Mammary epithelial cell (primary cell): ENCODE measurements at places on chromosomes 13 and 19. TPM values are rescaled to one million over a fixed set of nuclear protein-coding genes. Genes with fewer than 3 reads are reported as not detected.

The CHMP2A gene
- 161 TPM for polyA plus RNA-seq

The ZNF296 gene
- 0.22 TPM for polyA plus RNA-seq

The ZNF568 gene
- 1.9 TPM for polyA plus RNA-seq

The PCDH17 gene
- polyA plus RNA-seq, result not detected

The PSG3 gene
- not detected for polyA plus RNA-seq

The ZNF541 gene
- not detected for polyA plus RNA-seq

- DNase-seq, result peak; percentile 61
Measured at GRCh38 chr19:13396250-13397080, 109.8 kb downstream of the CACNA1A start.

DNA sequence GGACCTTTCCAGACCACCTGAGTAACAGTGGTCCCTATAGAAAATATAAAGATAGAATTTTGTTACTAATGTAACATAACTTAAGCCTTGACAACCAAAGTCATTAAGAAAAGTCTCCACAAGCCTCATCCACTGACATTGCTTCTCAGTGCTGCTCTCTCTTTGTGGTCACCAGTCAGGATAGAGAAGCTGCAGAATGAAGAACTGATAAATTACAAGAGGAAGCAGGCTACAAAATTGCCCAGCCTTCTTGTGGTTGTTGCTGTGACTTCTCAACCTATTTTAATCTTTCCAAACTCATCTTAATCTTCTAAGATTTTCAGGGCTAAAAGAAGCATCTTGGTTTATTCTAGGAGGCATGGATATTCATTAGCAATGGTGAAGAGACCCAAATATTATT lies 343.8 kb downstream of the MZT1 start:
- no peak for DNase-seq

DNA sequence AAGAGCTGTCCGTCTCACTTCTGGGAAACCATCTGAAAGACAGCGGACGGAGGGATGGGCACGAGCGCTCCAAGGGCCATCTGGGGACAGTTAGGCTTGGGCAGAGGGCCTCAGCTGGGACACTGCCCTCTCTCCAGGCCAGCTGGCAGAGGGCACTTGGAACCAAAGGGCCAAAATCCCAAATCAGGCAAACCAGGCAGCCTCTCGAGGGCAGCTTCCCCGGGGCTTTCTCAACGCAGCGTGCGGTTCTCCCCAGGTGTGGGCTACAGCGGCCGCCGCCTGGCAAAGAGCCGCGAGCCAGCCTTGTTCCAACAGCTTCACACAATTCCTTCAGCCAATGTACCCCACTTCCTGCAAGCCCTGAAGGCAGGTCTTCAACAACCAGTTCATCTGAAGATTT lies 5.0 kb downstream of the MLLT1 start:
- DNase-seq, result no peak

DNA sequence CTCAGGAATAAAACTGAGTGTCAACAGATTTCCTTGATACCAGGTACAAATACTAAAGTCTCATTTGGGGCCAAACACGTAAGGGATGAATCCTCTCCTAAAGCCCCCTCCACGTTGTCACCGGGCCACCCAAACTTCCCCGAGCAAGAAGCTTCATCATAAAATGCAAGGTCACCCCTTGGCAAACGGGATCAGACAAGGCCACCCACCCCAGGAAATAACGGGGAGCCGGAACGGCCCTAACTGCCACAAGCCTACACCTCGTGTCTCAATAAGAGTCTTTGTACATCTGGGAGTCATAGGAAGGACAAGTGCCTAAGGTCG lies 717 bp downstream of the EEF2 start:
- no peak for DNase-seq

- DNase-seq, result no peak
Measured at GRCh38 chr19:42233678-42234292, 8.6 kb downstream of the GSK3A start.

- no peak for DNase-seq
Measured at GRCh38 chr19:41416194-41416674, 10.9 kb downstream of the B3GNT8 start.

DNA sequence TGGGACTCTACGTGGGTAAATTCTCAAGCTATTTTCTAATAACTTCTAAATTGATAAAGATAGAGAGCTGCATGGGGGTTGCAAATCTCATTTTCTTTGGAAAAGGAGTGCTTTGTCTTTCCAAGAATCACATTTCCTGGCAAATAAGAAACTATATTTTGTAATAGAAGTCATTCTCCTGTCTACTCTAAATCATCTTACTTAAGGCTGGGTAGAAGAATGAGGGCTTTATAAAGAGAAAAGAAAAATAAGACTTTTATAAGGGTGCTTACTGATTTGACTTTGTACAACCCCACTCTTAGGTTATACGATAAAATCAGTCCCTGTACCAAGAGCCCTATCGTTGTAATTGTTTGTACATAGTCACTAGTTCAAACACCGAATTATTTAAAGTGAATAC lies 14.9 kb downstream of the ITGBL1 start:
- no peak for DNase-seq

GRCh38 chr13:87940776-87941175 lies 269.6 kb downstream of the SLITRK5 start:
- DNase-seq, result no peak

- DNase-seq, result no peak
Measured at GRCh38 chr13:96771486-96772367, 222.5 kb downstream of the OXGR1 start.

- DNase-seq, result no peak
Measured at GRCh38 chr13:88736026-88736425, 1064.9 kb downstream of the SLITRK5 start.

- no peak for DNase-seq
Measured at GRCh38 chr13:40798380-40798779, 9.0 kb downstream of the SLC25A15 start.

GRCh38 chr13:77062097-77062496 lies 35.1 kb upstream of the FBXL3 start:
- DNase-seq, result no peak

GRCh38 chr13:34360702-34361101 lies 542.8 kb downstream of the RFC3 start:
- DNase-seq, result peak; percentile 78

GRCh38 chr19:35462476-35462953 lies 14.5 kb downstream of the FFAR2 start:
- DNase-seq, result no peak

DNA sequence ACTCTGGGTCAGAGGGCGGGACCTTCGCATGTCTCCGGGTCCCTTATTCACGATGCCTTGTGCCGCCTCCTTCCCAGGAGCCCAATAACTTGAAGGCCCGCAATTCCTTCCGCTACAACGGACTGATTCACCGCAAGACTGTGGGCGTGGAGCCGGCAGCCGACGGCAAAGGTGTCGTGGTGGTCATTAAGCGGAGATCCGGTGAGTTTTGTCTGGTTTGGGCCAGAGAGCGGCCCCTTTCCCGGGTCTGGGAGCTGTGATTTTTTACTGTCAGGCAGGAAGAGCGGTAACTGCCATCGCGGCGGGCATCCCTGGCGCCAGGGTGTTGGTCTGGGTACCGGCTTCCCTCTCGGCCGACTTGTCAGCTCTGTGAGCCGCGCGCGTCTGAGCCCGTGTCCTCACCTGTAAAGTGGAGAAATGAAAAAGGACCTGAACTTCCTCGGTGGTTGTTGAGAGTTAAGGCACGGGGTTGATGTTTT lies 800 bp downstream of the RPL28 start:
- peak; percentile 23 for DNase-seq
